NCI-H526 treated with DMSO at 0.1 percent for 48 hours (cell line): ENCODE measurements at places on chromosomes 12 and 14.

DNA sequence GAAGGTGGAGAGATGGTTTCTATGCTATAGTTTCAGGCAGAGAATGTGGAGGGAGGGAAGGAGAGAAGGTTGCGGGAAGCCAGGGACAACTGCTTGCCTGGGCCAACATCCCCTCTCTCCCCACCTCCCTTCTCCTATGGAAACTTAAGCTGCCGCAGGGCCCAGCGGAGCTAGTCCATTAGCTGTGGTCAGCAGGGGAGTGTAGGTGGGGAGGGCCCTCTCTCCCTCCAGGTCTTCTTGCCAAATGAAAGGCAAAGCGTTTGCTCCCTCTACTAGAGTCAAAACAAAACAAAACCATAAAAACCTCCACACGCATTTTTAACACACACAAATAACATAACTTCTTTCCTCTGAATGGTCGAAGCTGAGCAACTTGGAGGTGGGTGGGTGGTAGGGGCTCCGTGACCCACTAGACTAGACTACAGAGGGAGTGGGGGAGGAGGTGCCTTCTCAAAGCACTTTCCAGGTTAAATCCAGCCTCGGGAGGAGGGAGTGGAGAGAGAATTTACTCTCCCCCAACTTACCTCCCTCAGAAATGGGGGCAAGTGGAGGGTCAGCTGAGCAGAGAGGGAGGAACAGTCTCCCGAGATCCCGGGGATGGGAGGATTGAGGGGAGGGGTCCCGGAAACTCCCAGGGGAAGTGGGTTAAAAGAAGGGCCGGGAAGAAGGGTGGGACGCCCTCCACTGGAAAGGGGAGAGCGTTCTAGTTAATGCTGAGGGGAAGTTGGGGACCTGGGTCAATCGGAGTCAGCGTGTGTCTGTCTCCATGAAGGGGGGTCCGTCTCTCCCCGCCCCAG lies 4.6 kb upstream of the CACNB3 start:
- no peak for DNase-seq

DNA sequence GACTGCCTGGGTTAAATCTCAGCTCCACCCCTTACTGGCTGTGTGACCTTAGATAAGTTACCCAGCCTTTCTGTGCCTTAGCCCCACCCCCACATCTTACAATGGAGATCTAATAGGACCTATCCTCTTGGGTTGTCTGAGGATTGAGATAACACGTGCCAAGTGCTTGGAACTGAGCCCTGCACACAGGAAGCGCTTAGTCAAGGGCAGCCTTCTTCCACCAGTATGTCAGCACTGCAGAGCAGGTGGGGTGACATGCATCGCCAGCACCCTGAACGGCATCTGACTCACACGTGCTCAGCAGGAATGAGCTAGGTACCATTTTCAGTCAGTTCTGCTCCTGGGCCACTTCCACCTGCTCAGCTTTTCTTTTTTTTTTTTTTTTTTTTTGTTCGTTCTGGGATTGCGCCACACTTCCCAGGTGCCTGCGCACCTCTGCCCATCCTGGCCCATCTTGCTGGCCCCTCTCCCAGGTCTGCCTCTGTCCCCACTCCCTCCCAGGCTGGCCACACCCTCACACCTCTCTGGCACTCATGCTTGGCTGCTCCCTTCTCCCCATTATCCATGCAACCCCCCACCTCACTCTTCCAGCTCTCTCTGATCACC lies 19.6 kb downstream of the LGMN start:
- no peak for DNase-seq

DNA sequence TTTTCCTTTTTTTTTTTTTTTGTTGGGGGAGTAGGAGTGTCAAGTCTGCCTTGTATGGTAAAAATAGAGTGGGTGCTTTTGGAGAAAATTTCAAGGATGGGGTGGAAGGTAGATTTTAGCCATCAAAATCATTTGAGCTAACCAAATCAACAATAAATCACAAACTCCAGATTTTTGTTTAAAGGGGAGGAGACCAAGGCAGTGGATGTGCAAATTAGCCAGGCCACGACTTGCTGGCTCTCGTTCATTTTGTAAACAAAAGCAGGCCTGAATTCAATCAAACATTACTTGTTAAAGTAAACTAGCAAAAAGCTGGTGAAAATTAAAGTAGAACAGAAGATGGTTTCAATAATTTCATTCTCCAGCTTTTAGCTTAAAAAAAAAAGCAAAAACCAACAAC lies 387.2 kb downstream of the BMP4 start:
- DNase-seq = no peak

GRCh38 chr12:31868965-31869364 lies 90.2 kb upstream of the RESF1 start:
- no peak for DNase-seq

DNA sequence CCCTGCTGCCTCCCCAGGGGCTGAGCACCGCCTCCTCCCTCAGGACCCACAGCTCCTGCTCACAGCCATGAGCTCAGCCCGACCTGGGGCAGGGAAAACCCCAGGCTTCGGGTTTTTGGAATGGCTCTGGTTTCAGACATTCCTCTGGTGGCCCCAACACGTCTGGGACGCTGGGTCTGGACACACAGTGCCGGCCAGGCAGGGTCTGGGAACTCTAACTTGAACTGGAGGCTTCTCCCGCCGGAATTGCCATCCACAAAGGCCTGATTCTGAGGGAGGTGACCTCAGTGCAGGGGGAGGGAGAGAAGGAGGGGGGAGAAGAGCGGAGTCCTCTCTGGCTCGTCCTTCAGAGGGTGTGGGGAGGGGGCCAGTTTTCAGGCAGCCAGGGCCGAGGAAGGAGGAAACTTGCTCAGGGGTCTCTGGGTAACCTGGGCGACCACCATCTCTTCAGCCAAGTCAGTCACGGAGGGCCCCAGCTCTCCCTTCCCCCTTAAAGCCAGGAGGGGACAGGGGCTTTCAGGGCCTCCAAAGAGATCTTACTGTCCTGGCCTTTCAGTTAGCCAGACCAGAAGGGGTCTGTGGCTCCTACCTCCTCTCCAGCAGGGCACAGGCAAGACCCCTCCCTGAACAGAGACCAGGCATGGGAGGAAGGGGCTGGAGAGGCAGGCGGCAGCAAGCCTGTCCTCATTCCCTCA lies 19.4 kb downstream of the NCKAP5L start:
- DNase-seq = no peak

DNA sequence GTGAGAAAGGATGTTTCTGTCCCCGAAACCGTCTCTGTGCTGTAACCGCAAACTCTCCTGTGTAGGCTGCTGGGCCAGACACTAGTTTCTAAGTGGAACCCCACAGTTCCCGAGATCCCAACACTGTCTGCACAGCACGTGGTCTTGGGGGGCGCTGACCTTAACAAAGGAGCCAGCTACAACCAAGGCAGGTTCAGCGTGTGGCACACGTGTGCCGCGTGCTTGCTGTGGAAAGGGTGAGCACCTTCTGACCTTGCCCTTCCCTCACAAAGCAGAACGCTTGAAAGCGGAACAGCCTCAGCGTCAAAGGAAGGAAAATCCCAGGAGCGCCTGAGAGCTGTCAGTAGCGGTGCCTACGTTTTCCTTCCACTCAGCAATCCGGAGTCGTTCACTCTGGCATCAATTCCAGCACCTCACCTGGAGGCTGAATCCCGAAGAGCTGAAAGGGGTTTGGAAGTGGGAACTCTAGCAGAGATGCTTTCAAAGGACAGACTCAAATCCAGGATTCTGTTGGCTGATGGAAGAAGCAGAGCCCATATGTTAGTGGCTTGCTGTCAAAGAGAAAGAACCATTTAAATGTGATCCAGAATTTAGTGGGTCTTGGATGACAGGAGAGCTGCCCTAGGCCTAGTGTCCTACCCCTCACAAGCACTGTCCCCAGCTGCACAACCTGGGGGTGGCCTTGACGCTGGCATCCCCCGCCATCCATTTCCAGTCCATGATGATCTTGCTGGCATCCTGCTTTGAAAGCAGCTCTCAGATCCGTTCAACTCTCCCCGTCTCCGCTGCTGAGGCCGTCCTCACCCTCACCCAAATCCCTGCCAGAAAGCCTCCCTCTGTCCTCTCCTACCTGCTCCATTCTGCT lies 27.1 kb downstream of the CCDC92 start:
- DNase-seq = no peak

GRCh38 chr14:95322651-95323050 lies 2.9 kb upstream of the CLMN start:
- no peak for DNase-seq

DNA sequence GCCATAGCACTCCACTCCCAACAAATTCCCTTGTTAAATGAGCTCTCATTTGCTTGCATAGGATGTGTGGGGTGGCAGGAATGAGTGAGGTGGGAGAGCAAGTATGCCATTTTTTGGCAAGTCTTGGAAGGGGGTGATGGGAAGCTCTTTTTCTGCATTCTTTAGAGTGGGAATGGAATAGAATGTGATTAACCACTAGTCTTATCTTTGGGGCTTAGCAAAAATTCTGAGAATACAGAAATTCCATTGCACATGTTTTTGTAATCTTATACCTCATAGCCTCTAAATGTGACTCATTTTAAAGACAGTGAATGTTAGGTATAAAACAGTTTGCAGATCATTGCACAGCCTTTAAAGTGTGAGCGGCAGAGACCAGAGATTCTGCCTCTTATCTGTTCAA lies 28.4 kb upstream of the NEDD1 start:
- DNase-seq = no peak

DNA sequence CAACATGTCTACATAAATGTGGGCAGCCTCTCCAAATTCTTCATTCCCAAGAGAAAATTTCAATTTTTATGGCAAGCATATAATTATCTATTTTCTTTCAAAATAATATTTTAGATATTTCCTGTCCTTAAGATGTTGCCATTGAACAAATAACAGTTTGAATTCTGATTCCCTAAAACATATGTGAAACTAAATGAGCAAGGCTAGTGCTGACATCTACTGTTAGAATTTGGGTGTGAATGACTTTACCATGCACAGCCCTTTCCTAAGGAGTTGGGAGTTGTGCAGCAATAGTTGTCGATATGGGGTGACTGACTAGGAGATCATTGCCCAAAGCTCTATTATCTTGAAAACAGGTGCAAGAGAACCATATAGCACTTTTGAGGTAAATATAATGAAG lies 108.2 kb upstream of the SLC38A4 start:
- DNase-seq = no peak
